ENCODE measurements at places on chromosomes 13 and 19.

DNA sequence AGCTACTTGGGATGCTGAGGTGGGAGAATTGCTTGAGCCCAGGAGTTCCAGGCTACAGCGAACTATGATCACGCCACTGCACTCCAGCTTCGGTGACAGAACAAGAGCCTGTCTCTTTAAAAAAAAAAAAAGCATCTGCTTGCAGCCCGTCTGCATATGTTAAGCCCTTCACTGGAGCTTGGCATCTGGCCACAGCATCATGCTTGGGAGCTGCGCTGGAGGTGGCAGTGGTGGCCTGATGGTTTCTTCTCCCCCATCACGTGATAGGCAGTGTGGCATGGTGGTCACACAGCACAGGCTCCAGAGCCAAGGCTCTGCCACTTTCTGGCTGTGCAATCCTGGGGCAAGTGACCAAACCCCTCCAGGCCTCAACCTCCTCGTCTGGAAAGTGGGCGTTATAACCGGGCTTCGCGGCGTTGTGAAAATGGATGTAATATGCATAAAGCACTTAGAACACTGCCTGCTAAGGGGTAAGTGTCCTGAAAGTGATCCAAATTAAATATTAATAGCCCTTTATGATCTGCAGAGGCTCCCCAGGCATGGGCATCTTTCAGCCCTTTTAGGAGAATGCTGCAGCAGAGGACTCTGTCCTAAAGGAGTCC lies 24.4 kb downstream of the MARK4 start:
- no peaks in the 10 kb centered on the region for H3K4me1 ChIP-seq
- H3K36me3 ChIP-seq: peaks cover 58% of the 10 kb centered on the region
- DNase-seq: no peak
- no peak overlapping the region for H3K27ac ChIP-seq

GRCh38 chr19:32224371-32225244 lies 120.8 kb upstream of the ZNF507 start:
- DNase-seq: peak; percentile 67

DNA sequence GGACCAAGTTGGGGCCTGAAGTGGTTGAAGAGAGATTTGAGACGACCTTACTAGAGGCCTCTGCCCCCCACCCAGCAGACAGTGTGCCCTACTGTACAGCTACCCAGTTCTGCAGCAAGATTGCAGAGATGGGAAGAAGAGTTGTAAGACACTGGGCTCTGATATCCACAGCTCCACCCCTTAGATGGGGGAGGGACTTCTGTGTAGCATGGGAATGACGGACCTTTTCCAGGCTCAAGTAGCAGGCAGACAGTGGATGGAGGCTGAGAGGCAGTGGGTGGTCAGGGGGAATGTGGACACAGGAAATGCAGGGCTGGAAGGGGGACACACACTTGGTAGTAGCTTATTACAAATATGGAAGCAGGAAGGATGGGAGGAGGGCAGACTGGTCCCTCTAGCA lies 13.0 kb downstream of the LRFN3 start:
- no peak overlapping the region for H3K27ac ChIP-seq
- peaks cover 4% of the 10 kb centered on the region for H3K36me3 ChIP-seq

DNA sequence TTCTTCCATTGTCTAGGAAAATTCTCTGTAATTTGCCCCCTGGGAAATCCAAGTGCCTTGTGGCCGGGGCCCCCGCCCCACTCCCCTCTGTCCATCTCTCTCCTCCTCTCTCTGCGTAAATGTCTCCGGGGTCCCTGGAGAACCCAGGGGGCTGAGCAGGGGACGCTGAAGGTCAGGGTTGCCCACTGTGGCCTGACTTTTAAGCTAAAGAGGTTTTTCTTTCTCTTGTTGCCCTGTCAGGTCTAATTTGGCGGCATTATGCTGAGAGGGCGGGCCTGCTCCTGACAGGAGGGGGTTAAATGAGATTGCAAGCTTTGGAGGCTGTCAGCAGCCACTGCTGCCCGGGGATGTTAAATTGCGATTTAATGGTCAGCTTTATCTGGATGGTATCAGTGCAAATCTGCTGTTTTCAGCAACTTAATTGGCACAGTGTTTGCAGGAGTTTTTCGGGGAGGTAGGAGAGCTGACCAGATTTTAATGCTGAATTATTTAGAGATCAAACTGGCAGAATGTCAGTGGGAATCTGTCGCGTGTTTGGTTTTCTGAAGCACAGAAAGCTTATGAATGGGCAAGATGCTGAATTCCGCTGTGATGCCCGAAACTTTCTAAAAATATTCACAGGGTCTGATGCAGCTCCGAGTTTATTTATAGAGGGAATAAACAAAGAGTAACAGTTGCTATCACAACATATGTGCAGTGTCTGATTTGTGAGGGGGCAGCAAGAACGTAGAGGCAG lies 93.2 kb upstream of the SOX1 start:
- H3K4me1 ChIP-seq: no peaks in the 10 kb centered on the region
- DNase-seq: no peak
- H3K4me3 ChIP-seq: no peak overlapping the region
- H3K27ac ChIP-seq: no peak overlapping the region

GRCh38 chr19:35559281-35559659 lies 4.2 kb downstream of the ATP4A start:
- H3K4me1 ChIP-seq: peaks cover 17% of the 10 kb centered on the region
- H3K4me3 ChIP-seq: no peak overlapping the region
- no peak for DNase-seq
- no peak overlapping the region for H3K27ac ChIP-seq
- no peaks in the 10 kb centered on the region for H3K36me3 ChIP-seq

DNA sequence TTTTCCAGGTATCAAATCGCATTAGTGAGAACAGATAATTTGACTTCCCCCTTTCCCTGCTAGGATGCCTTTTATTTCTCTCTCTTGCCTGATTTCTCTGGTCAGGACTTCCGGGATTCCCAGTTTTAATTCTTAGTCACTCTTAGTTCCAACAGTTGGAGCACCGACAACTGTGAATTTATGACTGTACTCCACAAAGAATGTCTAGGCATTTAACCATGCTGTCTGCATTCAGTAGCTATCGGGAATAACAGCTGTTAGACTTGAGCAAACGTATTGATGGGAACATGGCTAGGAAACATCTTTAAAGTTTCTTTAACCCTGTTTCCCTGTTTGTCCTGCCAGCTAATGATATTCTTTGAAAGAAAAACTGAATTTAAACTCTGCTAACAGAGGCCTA lies 14.1 kb upstream of the SPACA7 start:
- H3K4me3 ChIP-seq: no peak overlapping the region
- no peaks in the 10 kb centered on the region for H3K4me1 ChIP-seq
- no peak overlapping the region for H3K27ac ChIP-seq
- DNase-seq: no peak
- H3K36me3 ChIP-seq: no peaks in the 10 kb centered on the region

DNA sequence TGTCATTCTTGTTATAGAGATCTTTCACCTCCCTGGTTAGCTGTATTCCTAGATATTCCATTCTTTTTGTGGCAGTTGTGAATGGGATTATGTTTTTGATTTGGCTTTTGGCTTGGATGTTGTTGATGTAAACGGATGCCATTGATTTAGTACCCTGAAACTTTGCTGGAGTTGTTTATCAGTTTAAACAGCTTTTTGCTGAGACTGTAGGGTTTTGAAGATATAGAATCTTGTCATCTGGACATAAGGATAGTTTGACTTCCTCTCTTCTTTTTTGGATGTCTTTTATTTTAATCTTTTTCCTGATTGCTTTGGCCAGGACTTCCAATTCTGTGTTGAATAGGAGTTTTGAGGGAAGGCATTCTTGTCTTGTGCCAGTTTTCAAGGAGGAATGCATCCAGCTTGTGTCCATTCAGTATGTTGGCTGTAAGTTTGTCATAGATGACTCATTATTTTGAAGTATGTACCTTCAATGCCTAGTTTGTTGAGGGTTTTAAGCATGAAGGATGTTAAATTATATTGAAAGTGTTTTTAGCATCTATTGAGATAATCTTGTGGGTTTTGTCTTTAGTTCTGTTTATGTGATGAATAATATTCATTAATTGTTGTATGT lies 16.8 kb downstream of the ZNF431 start:
- no peak overlapping the region for H3K4me3 ChIP-seq
- H3K27me3 ChIP-seq: no peaks in the 10 kb centered on the region
- DNase-seq: no peak

DNA sequence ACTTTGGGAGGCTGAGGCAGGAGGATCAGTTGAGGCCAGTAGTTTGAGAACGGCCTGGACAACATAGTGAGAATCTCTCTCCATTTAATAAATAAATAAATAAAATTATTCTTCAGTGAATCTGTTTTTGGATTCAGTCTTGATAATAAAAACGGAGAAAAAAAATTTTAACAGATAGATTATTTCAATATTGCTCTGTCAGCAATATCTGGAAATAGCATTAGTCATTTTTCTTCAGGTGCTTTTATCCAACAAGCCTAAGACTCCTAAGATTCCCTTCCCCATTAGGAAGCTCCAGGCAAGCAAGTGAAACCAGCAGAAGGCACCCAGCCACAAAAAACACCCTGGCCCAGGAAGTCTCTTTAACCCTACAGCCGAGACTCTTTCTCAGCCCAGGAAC lies 21.3 kb upstream of the LPAR6 start:
- peaks cover 18% of the 10 kb centered on the region for H3K4me1 ChIP-seq
- no peak for DNase-seq
- no peak overlapping the region for H3K4me3 ChIP-seq
- no peak overlapping the region for H3K27ac ChIP-seq
- H3K27me3 ChIP-seq: no peaks in the 10 kb centered on the region
- no peaks in the 10 kb centered on the region for H3K36me3 ChIP-seq

DNA sequence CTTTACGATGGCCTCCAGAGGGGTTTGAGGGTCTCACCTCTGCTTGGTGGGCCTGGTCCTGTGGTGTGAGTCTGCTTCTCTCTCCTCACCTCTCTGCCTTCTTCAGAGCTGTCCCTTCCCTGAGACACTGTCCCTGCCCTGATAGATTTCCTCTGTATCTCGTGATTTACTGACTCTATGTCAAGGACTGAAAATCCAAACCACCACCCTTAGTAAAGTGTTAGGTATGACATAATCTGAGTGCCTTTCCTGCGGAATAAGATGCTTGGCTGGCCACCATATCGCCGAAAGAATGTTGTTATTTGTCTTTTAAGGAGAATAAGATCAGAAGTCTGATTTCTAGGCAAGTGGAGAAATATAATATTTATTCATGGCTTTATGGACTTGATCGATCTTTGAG lies 7.2 kb downstream of the SLC25A15 start:
- peaks cover 39% of the 10 kb centered on the region for H3K36me3 ChIP-seq
- no peak overlapping the region for H3K4me3 ChIP-seq
- no peak overlapping the region for H3K27ac ChIP-seq
- no peak for DNase-seq

DNA sequence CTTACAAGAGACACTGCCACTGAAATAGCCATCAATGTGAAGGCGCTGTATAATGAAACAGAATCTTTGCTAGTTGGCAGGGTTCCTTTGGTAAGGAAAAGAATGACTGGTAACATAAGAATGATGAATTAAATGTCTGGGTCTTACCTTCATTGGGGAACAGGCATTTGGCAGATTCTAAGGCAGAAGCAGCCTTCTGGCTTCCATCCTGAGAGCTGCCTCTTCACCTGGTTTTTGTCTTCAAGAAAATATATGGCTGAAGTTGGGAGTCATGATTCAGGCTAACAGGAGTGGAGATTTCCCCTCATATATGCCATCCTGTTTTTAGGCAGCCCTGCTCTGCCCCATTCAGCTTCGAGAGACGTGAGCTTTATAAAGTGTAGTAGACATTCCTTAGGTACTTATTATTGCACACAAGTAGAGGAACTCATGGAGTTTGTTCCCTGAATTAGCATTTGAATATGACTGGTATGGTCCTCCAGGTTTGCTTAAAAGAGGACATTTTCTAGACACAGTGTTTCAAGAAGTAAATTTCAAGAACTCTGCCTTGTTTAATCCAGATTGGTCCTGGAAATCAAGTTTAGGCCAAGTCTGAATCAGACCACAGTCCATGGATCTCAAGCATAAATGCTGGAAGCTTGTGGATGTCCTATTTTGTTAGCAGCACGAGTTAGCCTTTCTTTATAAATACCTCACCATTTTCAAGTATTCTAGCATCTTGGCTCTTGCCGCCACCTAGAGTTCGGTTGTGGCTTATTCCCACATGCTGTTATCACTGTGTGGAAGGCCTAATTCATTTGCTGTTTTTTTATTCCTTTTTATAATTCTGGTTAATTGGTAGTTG lies 56.2 kb upstream of the AKAP11 start:
- H3K27me3 ChIP-seq: no peaks in the 10 kb centered on the region
- no peaks in the 10 kb centered on the region for H3K4me1 ChIP-seq
- no peak overlapping the region for H3K4me3 ChIP-seq
- H3K27ac ChIP-seq: no peak overlapping the region

DNA sequence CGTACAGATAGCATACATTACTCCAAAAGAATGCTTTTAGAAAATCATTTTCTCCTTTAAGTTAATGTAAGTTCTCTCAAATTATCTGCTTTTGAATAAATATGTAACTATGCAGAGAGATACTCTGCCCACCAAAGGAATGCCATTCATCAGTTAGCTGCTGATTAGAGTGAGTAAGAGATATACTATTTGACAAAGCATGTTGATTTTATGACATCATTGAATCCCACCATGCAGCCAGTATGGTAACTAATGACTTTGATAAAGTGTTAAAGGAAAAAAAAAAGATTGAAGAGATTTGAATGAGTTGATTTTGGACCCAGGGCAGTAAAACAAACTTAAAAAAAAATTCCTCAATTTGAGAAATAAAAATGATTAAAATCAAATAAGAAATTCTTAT lies 521.5 kb downstream of the SLITRK6 start:
- H3K36me3 ChIP-seq: no peaks in the 10 kb centered on the region
- H3K4me3 ChIP-seq: no peak overlapping the region
- DNase-seq: no peak
- H3K27ac ChIP-seq: no peak overlapping the region
- no peaks in the 10 kb centered on the region for H3K27me3 ChIP-seq

DNA sequence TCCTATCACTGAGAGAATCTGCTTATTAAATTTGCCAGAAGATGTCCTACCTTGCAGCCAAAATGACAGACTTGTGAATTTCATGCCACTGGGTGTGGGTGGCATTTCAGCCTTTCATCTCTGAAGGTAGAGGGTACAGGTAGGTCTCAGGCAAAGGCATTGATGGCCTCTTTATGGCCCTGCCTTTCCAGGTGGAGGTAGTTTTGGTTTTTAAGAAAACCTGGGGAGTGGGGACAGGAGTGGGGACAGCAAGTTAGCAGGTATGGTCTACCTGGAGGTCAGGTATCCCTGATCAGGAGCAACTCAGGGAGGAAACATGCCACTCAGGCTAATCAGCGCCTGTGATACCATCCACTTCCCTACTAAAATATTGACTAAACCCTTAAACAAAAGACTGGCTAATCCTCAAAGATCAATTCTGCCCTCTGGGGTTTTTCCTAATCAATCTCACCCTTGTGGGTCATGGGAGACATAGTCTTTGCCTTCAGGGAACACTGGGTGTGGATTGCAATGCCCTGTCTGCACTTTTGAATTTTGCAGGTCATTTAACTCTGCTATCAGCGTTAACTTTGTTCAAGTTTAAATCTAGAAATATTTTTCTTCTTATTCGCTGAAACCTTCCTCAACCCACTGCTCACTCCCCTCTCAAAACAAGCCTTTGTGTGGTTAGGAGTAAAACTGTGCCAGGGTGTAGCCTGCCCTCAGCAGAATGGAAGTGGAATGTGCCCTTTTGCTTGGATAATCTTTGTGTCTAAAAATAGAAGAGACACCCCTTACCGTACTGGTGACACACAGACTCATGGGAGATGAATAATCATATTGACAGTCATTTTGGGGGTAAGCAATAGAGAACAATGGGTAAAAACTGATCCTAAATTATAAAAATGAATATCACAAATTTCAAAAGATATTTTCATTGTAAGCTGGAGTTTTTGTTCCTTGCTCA lies 233.7 kb downstream of the COG6 start:
- H3K27me3 ChIP-seq: no peaks in the 10 kb centered on the region
- no peaks in the 10 kb centered on the region for H3K36me3 ChIP-seq
- H3K4me3 ChIP-seq: no peak overlapping the region
- peaks cover 16% of the 10 kb centered on the region for H3K4me1 ChIP-seq
- no peak overlapping the region for H3K27ac ChIP-seq
